ENCODE measurements at places on chromosomes 16 and 17.

- DNase-seq = no peak
Measured at GRCh38 chr17:81074875-81075274, 39.9 kb downstream of the BAIAP2 start.

DNA sequence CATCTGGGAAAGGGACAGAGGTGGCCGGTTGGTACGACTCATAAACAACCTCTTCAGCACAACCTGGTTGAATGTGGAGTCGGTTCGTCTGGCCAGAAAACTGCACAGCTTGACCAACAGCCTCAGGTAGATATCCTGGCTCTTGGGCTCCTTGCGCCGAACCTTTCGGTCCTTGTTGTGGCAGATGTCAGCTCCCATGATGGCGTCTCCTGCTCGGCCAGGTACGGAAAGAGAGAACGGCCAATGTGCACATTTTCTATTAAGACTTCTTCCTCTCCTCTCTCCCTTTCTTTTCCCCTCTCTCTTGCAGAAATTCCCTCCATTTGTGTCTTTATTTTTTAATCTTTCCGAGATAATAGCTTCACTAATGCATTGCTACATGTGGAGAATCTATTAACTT, 41.8 kb upstream of the CNTNAP4 start:
- no peak for DNase-seq

GRCh38 chr16:11126399-11127054, 129.5 kb downstream of the SOCS1 start:
- DNase-seq = no peak

- DNase-seq = peak; percentile 74
Measured at GRCh38 chr17:44331249-44331760, 6.7 kb upstream of the SLC25A39 start.

DNA sequence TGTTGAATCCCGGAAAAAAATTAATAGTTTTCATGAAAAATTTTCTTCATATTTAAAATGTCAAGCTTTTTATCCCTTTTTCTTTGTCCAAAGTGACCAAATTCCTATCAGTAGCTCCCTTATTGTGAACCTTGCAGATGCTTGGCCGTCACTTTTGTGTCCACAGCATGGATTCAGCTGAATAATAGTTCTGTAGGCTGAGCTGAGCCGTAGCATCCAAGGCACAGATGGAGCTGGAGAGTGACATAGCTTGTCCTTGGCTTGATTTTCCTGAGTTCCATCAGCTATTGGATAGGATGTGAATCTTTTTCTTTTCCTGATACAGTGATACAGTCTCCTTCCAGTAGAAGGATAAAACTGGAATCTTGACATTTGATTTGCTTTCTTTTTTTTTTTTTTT, 3.6 kb downstream of the NUP85 start:
- DNase-seq = no peak

- DNase-seq = no peak
Measured at GRCh38 chr17:10748531-10749181, 18.8 kb upstream of the TMEM220 start.

- DNase-seq = no peak
Measured at GRCh38 chr16:87675111-87675719, 72.9 kb downstream of the JPH3 start.

- DNase-seq = no peak
Measured at GRCh38 chr17:57404073-57404472, 147.8 kb downstream of the MSI2 start.

GRCh38 chr16:4976611-4977145, 18.5 kb downstream of the SEC14L5 start:
- no peak for DNase-seq

DNA sequence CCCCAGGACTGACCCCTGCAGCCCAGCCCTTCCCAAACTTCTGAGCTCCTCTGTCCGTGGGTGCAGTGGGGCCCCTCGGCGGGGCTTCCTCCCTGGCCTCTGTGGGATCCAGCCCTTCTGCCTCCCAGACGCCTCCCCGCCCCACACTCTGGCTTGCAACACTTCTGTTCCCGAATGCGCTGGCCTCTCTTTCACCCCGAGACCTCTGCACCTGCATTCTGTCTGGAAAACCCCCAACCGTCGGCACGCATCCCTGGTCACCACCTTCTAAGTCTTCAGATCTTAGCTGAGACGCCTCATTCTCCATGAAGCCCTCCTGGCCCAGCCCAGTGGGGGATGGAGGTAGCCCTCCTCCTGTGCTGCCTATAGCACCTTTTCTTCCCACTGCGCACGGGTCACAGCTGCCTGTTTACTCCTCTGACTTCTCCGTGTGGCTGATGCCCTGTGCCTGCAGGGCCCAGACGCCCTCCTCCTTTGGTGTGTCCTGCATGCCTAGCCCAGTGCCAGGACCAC, 26.4 kb downstream of the TMEM235 start:
- no peak for DNase-seq

GRCh38 chr16:10761373-10761772, 17.7 kb downstream of the NUBP1 start:
- no peak for DNase-seq

All from PC-9 (cell line).